ENCODE measurements at places on chromosomes 4 and X. TPM values are rescaled to one million over a fixed set of nuclear protein-coding genes. Genes with fewer than 3 reads are reported as not detected.
A peak's percentile ranks its signal among the peaks of the same experiment; 100 is the strongest.

DNA sequence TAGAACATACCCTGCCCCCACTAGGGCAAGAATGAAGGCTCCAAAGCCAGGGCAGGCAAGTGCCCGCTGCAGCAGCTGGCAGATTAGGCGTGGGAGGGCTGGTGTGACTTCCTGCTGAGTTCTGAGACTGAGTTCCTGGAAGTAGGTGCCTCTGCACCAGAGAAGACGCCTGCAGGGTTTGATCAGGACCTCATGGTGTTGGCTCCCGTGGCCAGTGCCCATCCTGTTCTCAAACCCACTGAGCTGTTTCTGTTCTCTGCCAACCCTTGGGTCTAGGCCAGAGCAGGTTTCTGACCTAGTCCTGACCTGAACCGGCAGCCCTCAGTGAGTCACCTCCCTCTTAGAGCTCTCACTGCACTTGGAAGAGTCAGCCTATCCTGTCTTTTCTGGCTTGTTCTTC lies 220.7 kb downstream of the HS6ST2 start:
- H3K36me3 ChIP-seq, result no peaks in the 10 kb centered on the region
- no peaks in the 10 kb centered on the region for H3K27me3 ChIP-seq
- H3K4me1 ChIP-seq, result no peaks in the 10 kb centered on the region
- H3K27ac ChIP-seq, result no peak overlapping the region
- DNase-seq, result no peak

DNA sequence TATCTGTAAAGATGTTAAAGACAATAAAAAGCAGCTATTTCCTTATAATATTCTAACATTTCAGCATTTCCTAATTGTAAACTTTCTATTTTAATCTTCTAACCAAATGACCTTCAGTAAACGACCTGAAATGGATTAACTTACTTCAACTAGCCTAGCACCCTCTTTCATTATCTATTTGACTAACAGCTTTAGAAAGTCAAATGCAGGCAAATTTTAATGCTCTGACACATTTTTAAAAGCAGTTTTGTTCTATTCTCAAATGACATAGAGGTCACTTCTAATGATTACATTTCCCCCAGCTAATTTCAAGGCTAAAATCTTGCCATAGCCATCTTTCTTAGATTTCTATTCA lies 41.9 kb downstream of the SLC7A11 start:
- H3K36me3 ChIP-seq, result peaks cover 34% of the 10 kb centered on the region
- H3K27ac ChIP-seq, result peak overlapping the region; percentile 25
- no peak overlapping the region for H3K4me3 ChIP-seq
- no peaks in the 10 kb centered on the region for H3K27me3 ChIP-seq
- peaks cover 54% of the 10 kb centered on the region for H3K4me1 ChIP-seq
- DNase-seq, result no peak

GRCh38 chr4:139853309-139853708 lies 187.7 kb downstream of the MGST2 start:
- no peaks in the 10 kb centered on the region for H3K27me3 ChIP-seq
- H3K4me1 ChIP-seq, result peaks cover 5% of the 10 kb centered on the region
- no peak for DNase-seq
- H3K4me3 ChIP-seq, result no peak overlapping the region
- H3K27ac ChIP-seq, result no peak overlapping the region
- no peaks in the 10 kb centered on the region for H3K36me3 ChIP-seq

- H3K27ac ChIP-seq, result no peak overlapping the region
- no peak for DNase-seq
- no peak overlapping the region for H3K4me3 ChIP-seq
Observed at GRCh38 chr4:81845273-81845672, 373.6 kb upstream of the RASGEF1B start.

GRCh38 chr4:88743696-88744095 lies 46.1 kb upstream of the NAP1L5 start:
- H3K36me3 ChIP-seq, result no peaks in the 10 kb centered on the region
- no peaks in the 10 kb centered on the region for H3K4me1 ChIP-seq
- no peaks in the 10 kb centered on the region for H3K27me3 ChIP-seq
- DNase-seq, result no peak
- no peak overlapping the region for H3K27ac ChIP-seq

DNA sequence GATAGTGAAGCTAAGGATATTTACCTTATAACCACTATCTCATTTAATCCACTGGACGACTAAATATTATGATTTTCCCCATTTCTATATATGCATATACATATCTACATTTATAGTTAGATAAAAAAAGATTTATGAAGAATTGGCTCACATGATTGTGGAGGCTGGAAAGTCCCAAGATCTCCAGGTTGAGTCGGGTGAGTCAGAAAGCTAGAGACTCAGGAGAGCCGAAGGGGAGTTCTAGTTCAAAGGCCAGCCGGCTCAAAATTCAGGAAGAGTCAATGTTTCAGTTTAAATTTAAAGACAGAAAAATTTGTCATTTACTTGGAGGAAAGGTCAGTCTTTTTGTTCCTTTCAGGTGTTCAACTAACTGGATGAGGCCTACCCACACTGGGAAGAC lies 158.2 kb upstream of the CPEB2 start:
- no peaks in the 10 kb centered on the region for H3K36me3 ChIP-seq
- no peak overlapping the region for H3K27ac ChIP-seq
- no peak overlapping the region for H3K4me3 ChIP-seq
- no peak for DNase-seq
- H3K4me1 ChIP-seq, result no peaks in the 10 kb centered on the region

GRCh38 chr4:55445921-55446577 lies 50.3 kb downstream of the TMEM165 start:
- no peaks in the 10 kb centered on the region for H3K27me3 ChIP-seq
- peaks cover 3% of the 10 kb centered on the region for H3K4me1 ChIP-seq
- DNase-seq, result no peak
- no peak overlapping the region for H3K27ac ChIP-seq

Gene RTL9
- total RNA-seq, result not detected

Gene MTMR8
- total RNA-seq, result 1.1 TPM

Gene AFF2
- not detected for total RNA-seq

GRCh38 chr4:185143601-185143969 lies 519 bp downstream of the SLC25A4 start:
- no peak overlapping the region for H3K27ac ChIP-seq
- no peaks in the 10 kb centered on the region for H3K36me3 ChIP-seq
- H3K27me3 ChIP-seq, result no peaks in the 10 kb centered on the region
- H3K4me3 ChIP-seq, result peak overlapping the region; percentile 75
- DNase-seq, result peak; percentile 24
- H3K4me1 ChIP-seq, result peaks cover 10% of the 10 kb centered on the region

Gene C4orf50
- not detected for total RNA-seq

DNA sequence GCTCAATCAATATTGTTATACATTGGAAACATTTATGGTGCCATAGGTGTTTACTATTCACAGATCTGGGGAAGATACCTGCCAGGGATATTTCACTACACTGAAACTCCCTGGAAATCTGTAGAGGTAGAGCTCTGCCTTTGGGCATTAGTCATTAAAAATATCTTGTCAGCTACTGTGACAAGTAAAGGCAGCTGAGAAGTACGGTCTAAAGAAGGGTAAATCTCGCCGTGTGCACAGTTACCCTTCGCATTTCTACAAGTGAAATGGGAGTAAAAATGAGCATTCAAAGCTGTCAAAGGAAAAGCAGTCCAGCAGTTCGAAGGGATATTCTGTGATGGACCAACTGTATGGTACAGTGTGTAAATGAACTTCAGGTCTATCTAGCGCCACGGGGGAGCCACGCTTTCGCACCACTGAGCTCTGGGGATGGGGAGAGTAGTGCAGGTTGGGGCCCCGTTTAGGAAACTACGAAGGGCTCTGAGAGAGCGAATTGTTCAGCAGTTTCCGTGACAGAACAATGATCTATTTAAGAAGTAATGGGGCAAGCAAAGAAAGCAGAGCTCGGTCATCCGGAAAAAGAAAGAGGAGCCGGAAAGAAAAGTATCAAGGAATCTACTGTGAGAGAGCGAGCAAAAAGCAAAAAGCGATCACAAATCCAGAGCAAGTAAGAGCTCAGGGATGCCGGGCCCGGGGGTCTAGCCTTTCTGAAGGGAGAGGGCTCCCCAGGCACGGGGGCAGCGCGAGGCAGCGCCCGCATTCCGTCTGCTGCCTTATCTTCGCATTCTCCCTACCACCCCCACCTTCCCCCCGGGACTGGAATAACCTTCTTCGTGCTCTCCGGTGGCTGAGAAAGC lies 646 bp downstream of the TIGD4 start:
- H3K4me1 ChIP-seq, result peaks cover 21% of the 10 kb centered on the region
- DNase-seq, result peak; percentile 34
- H3K27me3 ChIP-seq, result peaks cover 11% of the 10 kb centered on the region
- peak overlapping the region; percentile 56 for H3K27ac ChIP-seq
- peak overlapping the region; percentile 74 for H3K4me3 ChIP-seq
- no peaks in the 10 kb centered on the region for H3K36me3 ChIP-seq

Gene SLC34A2
- not detected for total RNA-seq

Gene WDR45
- 32.2 TPM for total RNA-seq

GRCh38 chr4:8029689-8030088 lies 90.0 kb upstream of the AFAP1 start:
- no peak for DNase-seq
- H3K4me3 ChIP-seq, result no peak overlapping the region
- peaks cover 2% of the 10 kb centered on the region for H3K27me3 ChIP-seq

DNA sequence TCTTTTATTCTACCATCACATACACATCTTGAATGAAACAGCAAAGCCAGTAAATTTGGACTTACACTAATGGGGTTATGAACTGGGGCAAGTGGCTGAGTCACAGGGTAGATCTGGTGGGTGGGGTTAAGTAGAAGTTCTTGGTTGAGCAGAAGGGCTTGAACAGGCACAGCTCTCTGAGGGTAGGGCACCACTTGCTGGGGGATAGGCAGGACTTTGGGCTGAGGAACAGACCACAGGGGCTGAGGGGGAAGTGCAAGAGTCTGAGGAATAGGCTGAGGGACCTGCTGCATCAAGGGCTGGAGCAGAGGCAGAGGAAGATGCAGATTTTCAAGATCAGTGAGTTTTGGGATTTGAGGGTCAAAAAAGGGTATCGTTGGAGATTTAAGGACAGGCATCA lies 8.3 kb downstream of the CSN2 start:
- no peaks in the 10 kb centered on the region for H3K36me3 ChIP-seq
- no peaks in the 10 kb centered on the region for H3K27me3 ChIP-seq
- no peak for DNase-seq
- H3K27ac ChIP-seq, result no peak overlapping the region
- H3K4me1 ChIP-seq, result no peaks in the 10 kb centered on the region

DNA sequence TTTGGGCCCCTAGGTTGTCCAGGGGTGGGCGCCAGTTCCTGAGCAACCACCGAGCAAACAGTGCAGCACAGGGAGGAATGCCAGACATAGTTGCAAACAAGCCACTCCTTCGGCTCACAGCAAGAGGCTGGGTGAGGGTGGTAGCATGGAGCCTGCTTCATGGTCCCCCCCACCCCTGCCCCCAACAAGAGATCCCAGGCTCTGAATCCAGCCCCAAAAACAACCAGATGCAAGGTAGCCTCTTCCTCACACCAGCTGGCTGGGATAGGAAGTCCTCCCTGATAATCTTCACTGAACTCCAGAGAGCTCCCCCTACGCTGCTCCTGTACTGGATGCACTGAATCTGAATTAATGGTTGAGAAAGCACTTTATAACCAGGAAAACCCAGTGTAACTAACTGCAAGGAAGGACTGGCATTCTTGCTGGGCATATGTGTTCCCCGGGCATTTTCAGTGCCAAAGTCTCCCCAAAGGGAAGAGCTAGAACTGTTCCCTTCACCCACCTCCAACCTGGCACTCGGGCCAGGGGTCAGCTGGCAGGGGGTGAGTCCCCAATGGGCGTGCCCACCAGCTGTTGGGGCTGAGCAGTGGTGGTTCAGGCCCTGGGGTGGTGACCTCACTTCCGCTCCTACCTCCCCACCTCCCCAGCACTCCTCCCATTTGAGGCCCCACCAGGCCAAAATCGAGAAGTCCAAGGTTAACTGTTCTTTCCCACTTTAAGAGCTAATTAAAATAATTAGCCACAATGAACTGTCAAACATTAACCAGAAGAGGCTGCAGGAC lies 1.5 kb downstream of the ELF4 start:
- no peak for DNase-seq
- H3K4me1 ChIP-seq, result peaks cover 26% of the 10 kb centered on the region
- no peaks in the 10 kb centered on the region for H3K27me3 ChIP-seq
- peak overlapping the region; percentile 78 for H3K4me3 ChIP-seq
- H3K36me3 ChIP-seq, result no peaks in the 10 kb centered on the region

GRCh38 chr4:65999518-65999871 lies 329.2 kb upstream of the EPHA5 start:
- H3K4me3 ChIP-seq, result no peak overlapping the region
- no peaks in the 10 kb centered on the region for H3K36me3 ChIP-seq
- no peaks in the 10 kb centered on the region for H3K27me3 ChIP-seq

Gene IGSF1
- total RNA-seq, result not detected

Gene PORCN
- 7.6 TPM for total RNA-seq

- no peaks in the 10 kb centered on the region for H3K36me3 ChIP-seq
- H3K27me3 ChIP-seq, result no peaks in the 10 kb centered on the region
- H3K4me1 ChIP-seq, result no peaks in the 10 kb centered on the region
- no peak overlapping the region for H3K4me3 ChIP-seq
Observed at GRCh38 chr4:126906466-126906865, 726.3 kb upstream of the INTU start.

Gene FABP2
- total RNA-seq, result not detected

DNA sequence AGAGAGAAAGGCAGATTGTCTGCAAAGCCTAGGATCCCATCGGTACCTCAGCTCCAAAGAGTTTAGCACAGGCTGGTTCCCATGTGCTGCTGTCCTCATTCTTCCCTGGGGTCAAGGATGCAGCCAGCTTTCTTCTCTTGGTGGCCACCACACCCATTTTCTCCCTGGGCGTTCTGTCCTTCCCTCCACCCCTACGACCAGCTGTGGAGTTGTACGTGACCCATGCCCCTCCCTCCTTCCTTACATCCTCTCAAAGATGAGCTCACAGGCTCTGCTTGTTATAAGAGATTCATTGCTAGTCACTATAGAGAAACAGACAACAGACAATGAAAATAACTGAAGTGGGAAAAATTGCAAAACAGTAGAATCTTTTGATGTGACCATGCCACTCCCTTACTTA lies 74.0 kb upstream of the KLF3 start:
- H3K36me3 ChIP-seq, result no peaks in the 10 kb centered on the region
- H3K4me1 ChIP-seq, result no peaks in the 10 kb centered on the region
- H3K4me3 ChIP-seq, result no peak overlapping the region
- peaks cover 4% of the 10 kb centered on the region for H3K27me3 ChIP-seq
- H3K27ac ChIP-seq, result no peak overlapping the region

DNA sequence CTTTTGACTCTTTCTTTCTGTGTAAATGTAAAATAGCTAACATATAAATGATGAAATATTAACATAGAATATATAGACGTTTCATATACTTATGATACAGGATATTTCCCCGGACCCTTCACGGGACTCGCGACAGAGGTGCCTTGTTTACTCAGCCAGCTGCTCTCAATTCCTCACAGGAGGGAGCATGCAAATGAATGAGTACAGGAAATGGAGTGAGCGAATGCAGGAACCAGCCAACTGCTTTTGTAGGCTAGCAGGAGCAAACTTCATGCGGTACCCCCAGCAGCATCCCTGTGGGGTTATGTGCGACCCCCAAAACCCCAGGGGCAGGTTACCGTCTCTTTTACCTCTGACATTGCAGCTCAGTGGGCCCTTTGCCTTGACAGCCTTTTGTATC lies 110.3 kb upstream of the PDHA2 start:
- H3K4me3 ChIP-seq, result no peak overlapping the region
- H3K27ac ChIP-seq, result no peak overlapping the region
- no peaks in the 10 kb centered on the region for H3K4me1 ChIP-seq
- H3K27me3 ChIP-seq, result no peaks in the 10 kb centered on the region
- H3K36me3 ChIP-seq, result no peaks in the 10 kb centered on the region
- no peak for DNase-seq

Gene ARX
- total RNA-seq, result not detected

- H3K4me1 ChIP-seq, result peaks cover 17% of the 10 kb centered on the region
- H3K27me3 ChIP-seq, result no peaks in the 10 kb centered on the region
- DNase-seq, result peak; percentile 41
- peak overlapping the region; percentile 99 for H3K4me3 ChIP-seq
- H3K27ac ChIP-seq, result peak overlapping the region; percentile 73
Observed at GRCh38 chr4:146522869-146523205, 1.1 kb upstream of the SLC10A7 start.
